Epithelial cell of proximal tubule (primary cell): ENCODE measurements at places on chromosomes 11 and 22.

DNA sequence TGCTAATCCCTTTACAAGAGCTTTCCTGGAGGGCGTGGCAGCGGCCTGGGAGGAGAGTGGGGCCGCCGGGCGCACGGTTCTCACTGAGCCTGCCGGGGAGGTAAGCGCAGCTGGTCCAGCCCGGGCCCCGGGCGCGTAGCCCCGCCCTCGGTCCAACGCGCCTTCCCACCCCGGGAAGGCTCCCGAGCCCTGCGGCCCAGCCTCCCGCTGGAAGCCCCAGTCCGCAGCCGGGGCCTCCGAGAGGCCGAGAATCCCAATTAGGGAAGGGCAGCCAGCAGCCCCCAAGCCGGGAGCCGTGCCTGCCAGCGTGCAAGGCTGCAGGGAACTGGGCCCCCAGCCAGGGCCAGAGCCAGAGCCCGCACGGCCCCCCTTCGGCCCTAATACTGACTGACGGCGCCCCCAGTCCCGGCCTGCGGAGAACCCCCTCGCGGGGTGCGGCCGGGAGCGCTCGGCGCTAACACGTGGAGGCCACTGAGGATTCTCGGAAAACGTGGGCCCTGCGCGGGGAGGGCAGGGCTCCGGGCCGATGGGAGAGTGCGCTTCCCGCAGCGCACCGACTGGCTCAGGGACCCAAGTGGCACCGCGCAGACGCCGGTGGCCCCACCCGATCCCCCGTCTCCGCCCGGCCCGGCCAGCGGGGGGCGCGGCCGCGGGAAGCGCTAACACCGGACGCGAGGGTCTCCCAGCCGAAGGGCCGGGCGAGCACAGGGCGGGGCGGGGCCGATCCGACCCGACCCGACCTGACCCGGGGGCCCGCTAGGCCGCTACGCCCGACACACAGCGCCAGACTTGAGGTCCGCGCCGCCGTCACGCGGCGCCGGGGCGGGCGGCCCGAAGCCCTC lies 5.7 kb downstream of the ZFTA start:
- no peak for DNase-seq

GRCh38 chr11:123509737-123510578 lies 79.9 kb downstream of the GRAMD1B start:
- DNase-seq: no peak

- DNase-seq: no peak
These were observed 3.6 kb upstream of the FBXO3 start for GRCh38 chr11:33777906-33778305.

DNA sequence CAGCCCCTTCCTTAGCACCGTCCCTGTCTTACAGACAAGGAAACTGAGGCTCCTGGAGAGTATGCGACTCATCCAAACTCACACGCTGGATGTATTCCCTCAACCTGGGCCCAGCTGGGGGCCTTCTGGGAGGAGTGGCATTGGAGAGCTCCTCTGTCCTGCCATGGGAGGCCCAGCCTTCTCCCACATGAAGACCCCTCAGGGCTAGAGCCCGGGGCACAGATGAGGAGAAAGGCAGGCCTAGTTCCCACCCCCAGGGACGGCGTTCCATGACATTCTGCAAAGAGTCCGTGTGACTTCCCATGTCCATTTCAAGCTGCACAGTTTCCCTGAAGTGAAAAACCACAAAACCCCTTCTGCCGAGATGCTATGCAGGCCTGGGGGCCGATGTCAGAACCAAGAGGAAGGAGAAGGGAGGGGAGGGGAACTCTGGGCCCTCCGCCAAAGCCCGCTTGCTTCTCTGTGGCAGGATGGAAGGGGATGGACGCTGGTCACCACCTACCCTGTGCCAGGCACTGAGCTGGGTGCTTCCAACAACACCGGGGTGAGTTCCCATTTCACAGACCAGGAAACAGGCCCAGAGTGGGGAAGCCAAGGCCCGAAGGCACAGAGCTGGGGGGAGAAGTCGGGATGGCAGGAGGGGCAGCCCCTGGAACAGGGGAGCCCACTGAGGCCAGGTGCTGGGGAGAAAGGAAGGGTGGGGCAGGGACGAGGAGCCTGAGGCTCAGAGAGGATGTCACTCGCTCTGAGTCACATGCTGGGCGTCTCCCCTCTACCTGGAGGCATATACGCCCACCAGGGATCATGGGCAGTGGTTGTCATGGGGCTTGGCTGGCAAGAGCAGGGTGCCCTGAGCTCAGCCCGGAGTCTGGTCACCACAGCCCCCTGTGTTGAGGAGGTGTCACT lies 15.7 kb downstream of the RAC2 start:
- no peak for DNase-seq

- no peak for DNase-seq
These were observed 4.0 kb downstream of the PRR33 start for GRCh38 chr11:1887451-1888346.

- DNase-seq: no peak
These were observed 17.7 kb downstream of the CDKN1C start for GRCh38 chr11:2867722-2868505.

DNA sequence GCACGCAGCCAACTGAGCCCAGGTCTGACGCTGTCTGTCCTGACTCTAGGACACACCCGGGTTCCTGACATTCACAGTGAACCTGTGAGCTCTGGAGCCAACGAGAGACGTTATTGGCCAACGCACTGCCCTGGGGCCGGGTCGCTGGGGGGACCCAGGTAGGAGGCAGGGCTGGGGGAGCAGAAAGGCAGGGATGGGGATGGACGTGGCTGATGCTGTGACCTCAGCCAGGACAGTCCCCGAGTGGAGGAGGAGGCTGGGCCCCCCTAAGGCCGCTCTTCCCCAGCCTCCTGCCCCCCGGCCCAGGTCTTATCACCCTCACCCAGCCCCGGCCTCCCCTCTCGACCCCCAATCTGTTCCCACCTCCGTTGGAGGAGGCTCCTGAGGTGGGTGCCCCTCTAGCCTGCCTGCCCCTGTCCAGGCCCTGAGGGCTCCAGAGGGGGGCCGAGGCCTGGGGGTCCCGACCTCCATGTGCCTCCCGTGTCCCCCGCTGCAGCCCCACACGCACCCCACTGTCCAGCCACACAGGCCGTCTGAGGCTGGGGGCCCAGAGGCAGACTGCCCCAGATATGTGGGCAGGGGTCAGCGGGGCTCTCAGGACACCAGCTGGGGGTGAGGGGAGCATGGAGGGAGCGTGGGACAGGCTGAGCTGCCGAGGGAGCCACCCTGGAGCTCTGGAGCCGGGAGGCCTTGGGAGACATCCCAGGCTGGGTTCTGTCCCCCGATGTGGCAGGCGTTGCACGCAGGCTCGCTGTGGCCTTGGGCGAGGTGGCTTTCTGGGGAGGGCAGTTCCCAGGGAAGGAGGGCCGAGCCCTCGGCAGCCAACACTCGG lies 29.2 kb upstream of the MUC5AC start:
- DNase-seq: no peak

DNA sequence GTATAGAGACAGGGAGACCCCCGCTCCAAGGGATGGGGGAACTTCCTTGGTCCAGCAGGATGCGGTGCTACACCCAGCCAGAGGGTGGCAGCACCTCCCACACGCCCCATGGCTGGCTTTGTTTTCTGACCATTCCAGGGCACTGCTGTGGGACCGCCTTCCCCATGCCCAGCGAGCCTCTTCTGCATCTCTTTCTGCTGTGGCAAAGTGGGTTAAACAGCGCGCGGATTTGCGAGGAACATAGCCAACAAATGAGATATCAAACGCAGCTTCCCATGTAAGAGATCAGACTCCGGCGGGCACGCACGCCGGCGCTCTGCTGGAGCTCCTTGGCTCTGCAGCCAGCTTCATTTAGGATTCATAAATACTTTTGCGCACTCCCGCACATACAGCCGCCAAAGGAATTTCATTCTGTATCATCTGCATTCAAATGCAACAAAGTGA lies 485.8 kb upstream of the CADM1 start:
- DNase-seq: no peak

GRCh38 chr22:49948116-49948957 lies 12.2 kb upstream of the PIM3 start:
- DNase-seq: no peak

DNA sequence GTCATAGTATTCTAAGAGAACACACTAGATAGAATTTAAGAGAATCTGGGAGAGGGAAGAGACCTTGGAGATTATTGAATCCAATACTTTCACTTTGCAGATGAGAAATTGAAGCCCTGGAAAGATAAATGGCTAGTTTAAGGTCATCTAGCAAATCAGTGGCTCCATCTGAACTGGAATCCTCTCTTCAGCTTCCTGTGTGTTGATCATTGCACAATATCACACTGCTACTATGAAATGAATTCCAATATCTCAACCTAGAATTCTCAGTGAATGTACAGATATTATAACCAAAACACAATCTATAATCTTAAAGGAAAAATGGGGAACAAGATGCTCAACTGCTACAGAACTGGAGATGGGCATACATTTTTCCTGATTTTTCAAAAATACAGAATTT lies 44.1 kb downstream of the DCUN1D5 start:
- no peak for DNase-seq

GRCh38 chr11:125093502-125093901 lies 17.9 kb downstream of the TMEM218 start:
- no peak for DNase-seq

DNA sequence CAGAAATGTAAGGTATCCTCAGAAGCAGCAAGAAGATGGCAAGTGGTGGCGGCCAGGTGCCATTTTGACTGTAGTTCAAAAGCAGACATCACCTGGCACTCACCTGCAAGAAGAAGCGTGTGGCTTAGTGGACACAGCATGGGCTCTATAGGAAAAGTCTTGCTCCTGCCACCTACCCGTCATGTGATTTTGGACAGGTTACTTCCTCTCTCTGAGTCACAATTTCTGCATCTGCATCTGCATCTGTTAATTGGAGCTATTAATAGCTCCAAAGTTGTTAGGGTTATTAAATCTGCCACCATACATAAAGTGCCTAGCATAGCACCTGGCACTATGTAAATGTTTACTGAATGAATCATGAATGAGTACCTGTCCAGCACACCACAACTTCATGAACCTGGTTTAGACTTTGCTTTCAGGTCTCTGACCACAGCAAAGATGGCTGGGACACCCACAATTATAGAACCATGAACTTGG lies 16.8 kb downstream of the RAB30 start:
- DNase-seq: no peak

GRCh38 chr22:17390087-17390486 lies 20.8 kb downstream of the CECR2 start:
- no peak for DNase-seq

GRCh38 chr11:95767498-95767897 lies 22.1 kb downstream of the FAM76B start:
- no peak for DNase-seq

DNA sequence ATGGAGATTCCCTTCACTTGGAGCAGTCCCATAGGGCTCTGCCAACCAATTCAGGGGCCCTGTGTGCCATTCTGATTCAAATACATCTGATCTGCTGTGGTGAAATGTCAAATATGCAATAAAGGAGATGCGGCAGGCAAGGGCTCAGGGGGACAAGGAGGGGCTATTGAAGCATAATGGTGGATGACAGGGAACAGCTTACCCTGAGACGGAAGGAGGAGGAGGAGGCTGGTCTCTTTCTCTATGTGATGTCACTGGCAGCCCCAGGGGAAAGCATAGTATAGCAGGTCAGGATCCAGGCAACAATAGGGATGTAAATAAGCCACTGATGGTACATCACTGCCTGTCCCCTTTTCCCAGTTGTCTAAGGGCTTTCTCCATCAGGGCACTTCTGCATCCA lies 350.9 kb upstream of the SYN3 start:
- no peak for DNase-seq

- no peak for DNase-seq
These were observed 5.9 kb downstream of the OOSP1 start for GRCh38 chr11:59943997-59944714.

- DNase-seq: no peak
These were observed 1038.5 kb downstream of the OPCML start for GRCh38 chr11:132493801-132494200.

DNA sequence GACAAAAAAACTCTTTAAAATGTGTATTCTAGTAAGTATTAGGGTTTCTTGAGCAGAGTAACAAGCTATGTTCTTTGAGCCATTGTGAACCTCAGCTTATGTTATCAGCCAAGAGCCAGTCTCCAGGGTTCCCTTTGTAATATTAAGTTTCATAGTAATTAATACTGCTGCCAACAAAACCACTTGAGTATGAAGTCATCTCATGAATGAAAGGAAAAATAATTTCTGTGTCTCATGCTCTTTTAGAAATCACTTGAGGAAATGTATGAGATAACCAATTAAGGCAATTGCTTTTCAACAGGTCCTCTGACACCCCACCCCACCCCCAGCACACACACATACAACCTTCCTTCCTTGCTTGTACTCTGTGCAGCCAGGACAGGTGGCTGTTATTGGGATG lies 59.9 kb downstream of the BBOX1 start:
- DNase-seq: no peak

DNA sequence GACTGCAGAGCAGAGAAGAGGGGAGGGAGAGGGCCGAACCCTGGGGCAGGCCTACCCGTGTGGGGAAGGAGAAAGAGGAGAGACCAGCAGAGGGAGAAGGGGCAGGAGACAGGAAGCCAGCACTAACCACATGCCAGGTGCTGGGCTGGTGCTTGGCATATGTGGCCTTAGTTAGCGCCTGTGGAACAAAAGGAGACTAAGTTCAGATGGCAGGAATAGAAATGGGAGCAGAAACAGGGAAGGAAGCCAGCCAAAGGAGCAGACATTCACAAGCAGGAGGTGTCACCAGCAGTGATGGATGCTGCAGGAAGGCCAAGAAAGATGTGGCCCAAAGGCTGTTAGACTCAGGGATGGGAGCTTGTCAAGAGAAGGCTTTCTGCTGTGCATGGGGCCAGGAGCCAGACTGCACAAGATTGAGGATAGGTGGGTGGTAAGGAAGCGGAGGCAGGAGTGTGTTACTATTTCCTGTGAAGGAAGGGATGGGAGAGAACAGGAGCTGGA lies 26.7 kb downstream of the TREH start:
- no peak for DNase-seq

- DNase-seq: no peak
These were observed 11.8 kb downstream of the LTO1 start for GRCh38 chr11:69663326-69663725.

- no peak for DNase-seq
These were observed 61.9 kb downstream of the C11orf58 start for GRCh38 chr11:16800382-16800781.

DNA sequence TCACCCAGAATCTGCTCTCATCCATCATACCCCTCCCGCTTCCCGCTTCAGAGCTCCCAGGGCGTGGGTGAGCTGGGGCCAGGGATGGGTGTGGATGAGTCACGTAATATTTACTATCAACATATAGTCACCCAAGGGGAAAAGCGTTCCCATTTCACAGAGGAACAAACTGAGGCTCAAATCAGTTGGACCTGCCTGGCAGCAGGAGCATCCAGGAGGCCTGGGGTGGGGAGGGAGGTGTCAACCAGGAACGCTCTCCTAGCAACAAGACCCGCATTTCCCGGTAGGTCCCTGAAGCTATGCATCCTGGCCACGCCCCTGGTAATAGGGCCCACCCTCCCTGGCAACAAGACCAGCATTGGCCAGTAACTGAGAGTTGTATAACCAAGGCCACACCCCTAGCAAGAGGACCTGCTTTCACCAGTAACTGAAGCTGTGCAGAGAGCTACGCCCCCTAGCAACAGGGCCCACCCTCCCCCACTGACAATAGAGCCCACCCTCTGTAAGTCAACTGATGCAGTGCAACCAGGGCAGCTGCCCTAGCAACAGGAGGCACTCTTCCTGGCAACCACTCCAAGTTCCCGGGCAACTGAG lies 32.7 kb upstream of the TXNRD2 start:
- no peak for DNase-seq

- no peak for DNase-seq
These were observed 760 bp upstream of the CELSR1 start for GRCh38 chr22:46537946-46538813.
